ENCODE measurements at places on chromosomes 3 and 15.

DNA sequence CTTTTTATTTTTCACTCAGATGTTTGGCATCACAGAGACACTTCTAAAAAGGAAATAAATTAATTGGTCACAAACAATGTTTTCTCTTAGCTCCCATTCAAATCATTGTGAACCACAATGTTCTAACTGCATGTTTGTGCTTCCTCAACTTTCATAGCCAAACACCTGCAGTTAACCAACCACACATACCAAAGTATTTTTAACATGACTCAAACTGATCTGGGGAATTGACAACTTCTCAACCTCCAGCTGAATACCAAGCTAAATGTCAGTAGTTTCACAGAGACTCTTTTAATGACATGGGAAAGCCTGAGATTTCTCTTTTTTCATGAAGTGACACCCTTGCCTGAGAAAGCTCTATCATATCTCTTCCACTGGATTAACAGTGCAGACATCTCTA lies 217.9 kb upstream of the MME start:
- DNase-seq: no peak

- no peak for DNase-seq
These were observed 105.7 kb upstream of the TRPM1 start for GRCh38 chr15:31207246-31207645.

DNA sequence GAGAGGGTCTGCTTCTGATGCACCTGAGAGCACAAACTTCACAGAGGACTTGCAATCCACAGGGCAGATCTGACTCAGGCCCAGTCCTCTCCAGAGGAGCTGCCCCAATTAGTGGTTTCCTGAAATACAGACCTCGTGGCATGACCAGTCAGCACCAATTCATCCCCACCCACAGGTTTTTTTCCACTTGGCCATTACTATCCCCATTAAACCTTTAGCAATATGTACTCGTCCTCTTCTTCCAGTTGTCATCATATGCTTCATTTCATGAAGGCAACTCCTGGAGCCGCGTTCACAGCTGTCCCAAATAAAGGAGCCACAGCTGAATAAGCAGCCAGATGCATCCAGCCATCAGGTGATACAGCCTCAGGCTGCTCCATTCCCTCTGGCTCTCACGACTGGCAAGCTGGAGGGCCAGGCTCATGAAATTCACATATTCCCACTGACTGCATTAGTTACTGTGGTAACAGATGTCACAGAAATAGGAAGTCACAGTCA lies 163.1 kb downstream of the FMN1 start:
- no peak for DNase-seq

- DNase-seq: no peak
These were observed 239.5 kb downstream of the CACNA2D3 start for GRCh38 chr3:54361746-54362283.

GRCh38 chr3:195012571-195012970 lies 258.4 kb downstream of the XXYLT1 start:
- DNase-seq: peak; percentile 30

- no peak for DNase-seq
These were observed 220.1 kb upstream of the BHLHE40 start for GRCh38 chr3:4758957-4759656.

DNA sequence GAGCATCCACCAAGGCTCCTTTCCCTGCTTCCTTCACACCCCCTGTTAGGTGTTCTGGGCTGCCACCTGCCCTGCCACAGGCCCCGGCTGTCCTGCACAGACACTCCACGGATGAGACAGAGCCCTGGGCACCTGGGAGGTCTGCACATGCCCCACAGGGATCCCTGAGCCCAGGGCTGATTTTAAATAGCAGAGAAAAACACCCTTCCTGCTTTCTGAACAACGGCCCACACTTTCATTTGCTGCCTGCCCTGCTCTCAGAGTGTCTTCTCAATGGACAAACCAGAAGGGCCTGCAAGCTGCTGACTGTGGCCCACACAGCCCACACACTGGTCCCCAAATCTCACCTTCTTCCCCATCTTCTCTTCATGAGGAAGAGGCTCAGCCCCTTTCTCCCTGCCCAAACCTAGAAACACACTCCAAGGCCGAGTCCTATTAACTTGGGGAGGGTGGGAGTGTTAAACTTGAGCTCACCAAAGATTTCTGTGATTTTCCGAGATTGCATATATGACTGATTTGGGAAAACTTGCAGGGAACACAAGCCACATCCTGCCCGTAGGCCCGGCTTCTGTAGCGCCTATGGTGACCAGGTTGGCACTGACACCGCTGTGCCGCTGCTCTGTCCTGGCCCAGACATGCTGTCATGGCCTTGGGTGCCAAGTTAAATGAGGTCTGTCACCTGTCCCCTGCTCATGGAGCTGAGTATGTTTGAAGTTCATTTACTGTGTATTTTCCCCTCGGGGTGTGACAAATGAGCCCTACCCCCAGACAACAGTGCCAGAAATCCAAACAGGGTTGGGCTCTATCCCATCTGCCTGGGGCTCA lies 47.2 kb upstream of the KLF13 start:
- peak; percentile 53 for DNase-seq
